CD4-positive, alpha-beta T cell treated with Interleukin-10 for 1 hour (primary cell): ENCODE measurements at places on chromosomes 7 and 10.

DNA sequence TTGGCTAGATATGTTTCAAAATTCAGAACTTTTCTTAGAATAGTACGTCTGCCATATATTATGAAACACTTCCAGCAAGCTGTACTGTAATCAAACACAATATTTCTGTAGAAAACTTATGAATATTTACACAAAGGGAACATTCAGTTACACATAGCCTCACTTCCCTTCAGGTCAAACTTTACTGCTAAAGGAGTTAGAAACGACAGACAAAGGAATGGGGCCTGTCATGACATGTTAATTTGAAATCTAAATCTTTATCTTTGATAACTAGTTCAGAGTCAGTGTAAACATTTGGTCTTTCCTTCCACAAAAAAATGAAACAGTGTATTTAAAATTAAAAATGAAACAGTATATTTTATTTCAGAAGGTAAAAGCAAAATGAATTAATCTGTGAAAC is 1.0 kb upstream of the CROT start:
- no peak for DNase-seq

GRCh38 chr7:1662767-1663166 is 7.3 kb upstream of the ELFN1 start:
- DNase-seq = no peak

GRCh38 chr7:101952355-101953247 is 135.2 kb downstream of the CUX1 start:
- no peak for DNase-seq

GRCh38 chr7:134747326-134747725 is 32.1 kb upstream of the CALD1 start:
- DNase-seq = no peak

DNA sequence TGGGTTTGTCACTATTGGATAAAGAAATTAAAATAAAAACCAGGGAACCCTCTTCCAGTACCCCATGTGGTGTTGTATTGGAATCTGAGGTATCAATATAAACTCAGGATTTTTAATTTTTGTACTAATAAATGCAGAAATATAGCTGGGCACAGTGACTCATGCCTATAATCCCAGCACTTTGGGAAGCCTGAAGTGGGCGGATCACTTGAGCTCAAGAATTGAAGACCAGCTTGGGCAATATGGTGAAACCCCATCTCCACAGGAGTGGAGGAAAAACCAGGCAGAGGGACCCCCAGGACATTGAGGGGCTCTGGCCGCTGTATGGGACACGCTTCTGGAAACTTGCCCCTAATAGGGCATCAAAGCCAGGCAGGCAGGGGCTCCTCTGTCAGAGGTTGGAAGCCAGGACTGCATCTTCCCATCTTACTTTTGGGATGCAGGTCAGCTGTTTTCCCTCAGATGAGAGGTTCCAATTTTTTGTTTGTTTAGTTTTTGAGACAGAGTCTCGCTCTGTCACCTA is 11.1 kb downstream of the ADIRF start:
- no peak for DNase-seq

DNA sequence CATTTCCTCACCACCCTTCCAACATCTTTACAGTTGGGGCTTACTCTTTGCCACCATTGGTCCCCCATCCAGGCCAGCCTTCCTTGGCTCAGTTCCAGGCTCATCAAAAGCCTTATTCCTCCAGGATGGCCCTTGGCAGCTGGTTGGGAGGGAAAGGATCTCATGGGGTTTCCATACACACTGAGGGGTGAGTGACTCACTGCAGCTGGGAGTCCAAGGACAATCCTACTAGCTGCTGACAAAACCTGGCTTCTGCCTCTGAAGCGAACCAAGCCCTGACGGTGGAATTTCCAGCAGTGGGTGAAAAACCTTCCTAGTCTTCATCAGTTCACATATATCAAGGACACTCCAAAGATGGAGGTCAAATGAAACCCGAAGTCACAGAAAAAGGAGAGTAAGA is 22.9 kb downstream of the CRHR2 start:
- no peak for DNase-seq

DNA sequence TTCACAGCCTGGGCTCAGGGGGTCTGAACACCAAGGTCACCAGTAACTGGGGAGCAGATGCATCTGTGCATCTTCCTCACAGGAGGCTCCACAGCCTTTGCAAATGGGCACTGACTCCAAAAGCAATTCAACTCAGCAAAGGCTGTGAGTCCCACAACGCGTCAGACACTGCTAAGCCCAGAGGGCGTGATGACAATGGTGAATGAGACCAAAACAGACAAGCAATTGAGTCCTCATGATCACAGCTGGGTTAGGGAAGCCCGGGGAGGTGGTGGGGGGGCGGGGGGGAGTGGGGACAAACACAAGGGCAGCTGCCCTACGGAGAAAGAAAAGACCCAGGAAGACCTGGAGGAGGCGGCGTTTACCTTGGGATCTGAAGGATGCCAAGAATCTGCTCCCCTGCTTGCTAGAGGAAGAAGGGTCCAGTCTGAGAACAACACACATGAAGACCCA is 61.6 kb upstream of the RNF32 start:
- DNase-seq = no peak

DNA sequence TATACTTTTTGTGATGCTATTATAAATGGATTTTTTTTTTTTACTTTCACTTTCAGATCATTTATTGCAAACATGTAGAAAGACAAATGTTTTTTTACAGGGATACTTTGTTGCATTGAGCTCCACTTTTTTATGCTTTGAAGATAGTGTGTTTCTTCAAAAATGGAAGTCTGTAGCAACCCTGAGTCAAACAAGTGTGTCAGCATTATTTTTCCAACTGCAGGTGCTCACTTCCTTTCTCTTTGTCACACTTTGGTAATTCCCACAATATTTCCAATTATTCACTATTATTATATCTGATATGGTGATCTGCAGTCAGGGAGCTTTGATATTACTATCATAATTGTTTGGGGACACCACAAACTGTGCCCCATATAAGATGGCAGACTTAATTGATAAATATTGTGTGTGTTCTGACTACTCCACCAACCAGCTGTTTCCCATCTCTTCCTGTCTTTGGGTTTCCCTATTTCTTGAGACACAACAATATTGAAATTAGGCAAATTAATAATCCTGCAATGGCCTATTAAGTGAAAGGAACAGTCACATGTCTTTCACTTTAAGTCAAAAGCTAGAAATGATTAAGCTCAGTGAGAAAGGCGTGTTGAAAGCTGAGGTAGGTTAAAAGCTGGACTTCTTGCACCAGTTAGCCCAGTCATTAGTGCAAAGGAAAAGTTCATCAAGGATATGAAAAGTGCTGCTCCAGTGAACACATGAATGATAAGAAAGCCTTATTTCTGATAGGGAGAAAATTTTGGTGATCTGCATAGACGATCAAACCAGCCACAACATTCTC is 231.3 kb upstream of the SH2B2 start:
- DNase-seq = no peak

DNA sequence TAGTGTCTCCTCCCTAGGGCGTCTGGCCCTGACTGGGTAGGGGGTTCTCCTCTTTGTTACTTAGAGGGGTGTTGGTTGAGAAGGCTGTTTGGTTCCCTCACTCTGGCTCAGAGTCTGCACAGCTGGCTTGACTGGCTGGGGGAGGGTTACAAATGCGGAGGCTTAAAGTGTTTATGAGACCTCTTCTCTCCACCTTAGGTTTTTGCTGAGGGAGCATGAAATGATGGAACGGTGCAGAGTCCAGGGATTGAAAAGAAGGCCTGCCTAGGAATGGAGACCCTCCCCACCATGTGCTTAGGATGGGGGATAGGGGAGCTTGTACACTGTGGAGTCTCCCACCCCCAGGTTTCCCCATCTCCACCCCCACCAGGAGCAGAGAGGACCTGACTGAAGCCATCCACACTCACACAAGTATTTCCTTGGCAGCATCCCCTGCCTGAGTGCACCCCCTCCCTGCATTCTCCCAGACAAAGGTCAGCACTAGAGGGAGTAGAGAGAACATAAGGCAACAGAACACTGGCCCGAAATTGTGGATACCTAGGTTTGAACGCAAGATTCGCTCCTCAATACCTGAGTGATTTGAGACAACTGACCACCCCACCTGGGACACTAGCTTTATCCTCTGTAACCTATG is 1.7 kb upstream of the LDB1 start:
- no peak for DNase-seq

- DNase-seq = no peak
Observed at GRCh38 chr7:148419856-148420832, 170.4 kb upstream of the C7orf33 start.

GRCh38 chr7:91263384-91264045 is 718 bp upstream of the FZD1 start:
- no peak for DNase-seq

- no peak for DNase-seq
Observed at GRCh38 chr7:31256506-31256905, 84.0 kb downstream of the NEUROD6 start.

- no peak for DNase-seq
Observed at GRCh38 chr7:20279979-20280378, 50.7 kb upstream of the ITGB8 start.

GRCh38 chr7:129796186-129796775 is 156.5 kb downstream of the UBE2H start:
- no peak for DNase-seq

DNA sequence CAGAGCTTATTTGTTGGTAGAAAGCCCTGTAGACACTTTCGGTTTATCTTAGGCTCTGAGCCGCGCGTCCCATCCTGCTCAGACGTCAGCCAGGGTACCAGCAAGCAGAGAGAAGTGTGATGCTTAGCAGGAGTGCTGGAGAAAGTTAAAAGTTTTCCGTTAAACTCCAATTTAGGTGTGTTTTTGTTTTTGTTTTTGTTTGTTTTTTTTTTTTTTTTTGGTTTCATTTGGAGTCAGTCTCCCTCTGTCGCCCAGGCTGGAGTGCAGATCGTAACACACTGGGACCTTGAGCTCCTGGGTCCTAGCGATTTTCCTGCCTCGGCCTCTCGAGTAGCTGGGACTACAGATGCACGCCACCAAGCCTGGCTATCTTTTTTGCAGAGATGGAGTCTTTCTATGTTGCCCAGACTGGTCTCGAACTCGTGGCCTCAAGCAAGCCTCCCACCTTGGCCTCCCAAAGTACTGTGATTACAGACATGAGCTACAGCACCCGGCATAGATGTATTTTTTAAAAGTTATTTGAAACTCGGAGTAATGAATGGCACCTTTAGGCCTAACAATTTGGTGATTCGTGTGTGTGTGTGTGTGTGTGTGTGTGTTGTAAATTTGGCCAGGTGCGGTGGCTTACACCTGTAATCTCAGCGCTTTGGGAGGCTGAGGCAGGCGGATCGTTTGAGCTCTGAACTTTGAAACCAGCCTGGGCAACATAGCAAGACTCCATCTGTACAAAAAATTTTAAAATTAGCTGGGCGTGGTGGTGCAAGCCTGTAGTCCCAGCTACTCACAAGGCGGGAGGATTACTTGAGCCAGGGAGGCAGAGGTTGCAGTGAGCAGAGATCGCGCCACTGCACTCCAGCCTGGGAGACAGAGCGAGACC is 1.3 kb upstream of the HIP1 start:
- DNase-seq = no peak

GRCh38 chr7:30212701-30213111 is 71.7 kb upstream of the ZNRF2 start:
- DNase-seq = no peak

DNA sequence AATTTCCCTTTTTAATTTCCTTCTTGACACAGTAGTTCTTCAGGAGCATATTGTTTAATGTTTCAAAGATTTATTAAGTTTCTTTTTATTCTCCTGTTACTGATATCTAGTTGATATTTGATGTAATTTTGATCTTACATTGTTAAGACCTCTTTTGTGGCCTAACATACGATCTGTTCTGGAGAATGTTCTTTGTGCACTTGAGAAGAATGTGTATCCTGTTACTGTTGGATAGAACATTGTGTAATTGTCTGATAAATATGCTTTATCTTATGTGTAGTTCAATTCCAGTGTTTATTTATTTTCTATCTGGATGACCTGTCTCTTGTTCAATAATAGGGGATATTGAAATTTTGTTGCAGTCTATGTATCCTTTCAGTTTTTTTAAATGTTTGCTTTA is 106.7 kb downstream of the ITGB1 start:
- no peak for DNase-seq

DNA sequence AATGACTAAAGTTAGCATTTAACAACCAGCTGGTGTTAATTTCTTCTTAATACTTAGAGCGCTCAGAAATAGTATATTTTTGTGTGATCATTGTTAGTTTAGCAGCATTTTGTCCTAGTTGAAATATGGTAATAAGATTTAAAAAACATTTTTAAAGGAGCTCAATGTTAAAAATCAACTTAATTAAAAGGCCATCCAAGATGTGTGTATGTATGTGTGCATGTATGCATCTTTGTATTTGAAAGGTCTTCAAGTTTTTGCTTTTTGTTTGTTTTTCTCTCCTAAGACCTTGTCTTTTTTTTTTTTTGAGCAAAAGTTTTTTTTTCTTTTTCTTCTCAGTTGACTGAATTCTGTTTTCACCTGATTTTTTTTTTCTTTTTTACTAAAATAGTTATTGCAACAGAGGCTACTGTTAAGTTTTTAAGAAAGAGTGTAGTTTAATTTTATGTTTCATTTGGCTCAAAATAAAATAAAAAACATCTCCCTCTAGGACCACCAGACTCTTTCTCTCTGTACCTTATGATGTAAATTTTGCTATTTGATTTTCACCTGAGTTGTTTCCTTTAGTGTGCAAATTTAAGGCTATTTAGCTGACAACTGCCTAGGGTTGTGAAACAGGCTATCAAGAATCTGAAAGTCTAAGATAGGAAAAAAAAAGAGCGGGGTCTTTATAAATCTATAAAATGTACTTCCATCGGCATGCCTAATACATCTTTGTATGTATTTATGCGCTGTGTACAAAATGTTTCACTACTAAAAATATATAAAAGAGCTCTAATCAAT is 76.4 kb upstream of the C1GALT1 start:
- DNase-seq = no peak
